Uterine smooth muscle cell (primary cell): ENCODE measurements at places on chromosomes 2 and 18. TPM values are rescaled to one million over a fixed set of nuclear protein-coding genes. Genes with fewer than 3 reads are reported as not detected.

Gene SLC5A7
- not detected in 2 replicates for total RNA-seq

Gene ANKRD23
- 2.0 and 2.4 TPM in 2 replicates for total RNA-seq

Gene REEP1
- total RNA-seq = 0.11 and 0.12 TPM in 2 replicates

Gene GLI2
- 4.9 and 5.1 TPM in 2 replicates for total RNA-seq

Gene AFG3L2
- 60.0 and 64.6 TPM in 2 replicates for total RNA-seq

Gene FAM124B
- 0.12 and 0.22 TPM in 2 replicates for total RNA-seq

Gene DSG4
- not detected in 2 replicates for total RNA-seq

Gene OR6B2
- total RNA-seq = not detected in 2 replicates

Gene CPS1
- total RNA-seq = 12.2 and 21.2 TPM in 2 replicates

Gene BUB1
- total RNA-seq = 20.4 and 100 TPM in 2 replicates

Gene MAIP1
- total RNA-seq = 19.6 and 24.1 TPM in 2 replicates

Gene OXER1
- total RNA-seq = 0.12 TPM in 1 of 2 replicates, not detected in the other

Gene BCL11A
- 0.37 and 0.44 TPM in 2 replicates for total RNA-seq

Gene SERPINB7
- 79.4 and 136 TPM in 2 replicates for total RNA-seq

Gene LIMS3
- total RNA-seq = 13.9 and 14.7 TPM in 2 replicates
